H9 (cell line): ENCODE measurements at places on chromosomes 6 and 20. TPM values are rescaled to one million over a fixed set of nuclear protein-coding genes. Genes with fewer than 3 reads are reported as not detected.

- no peaks in the 10 kb centered on the region for H3K27me3 ChIP-seq
- H3K27ac ChIP-seq, result no peak overlapping the region
- DNase-seq, result no peak
- no peaks in the 10 kb centered on the region; the same call in 2 of the 3 replicates for H3K36me3 ChIP-seq
- no peaks in the 10 kb centered on the region for H3K4me1 ChIP-seq
Measured at GRCh38 chr6:69116658-69117057, 481.6 kb downstream of the ADGRB3 start.

- no peak overlapping the region for H3K4me3 ChIP-seq
- DNase-seq, result no peak
- no peaks in the 10 kb centered on the region for H3K36me3 ChIP-seq
Measured at GRCh38 chr20:11791316-11791715, 126.4 kb upstream of the BTBD3 start.

DNA sequence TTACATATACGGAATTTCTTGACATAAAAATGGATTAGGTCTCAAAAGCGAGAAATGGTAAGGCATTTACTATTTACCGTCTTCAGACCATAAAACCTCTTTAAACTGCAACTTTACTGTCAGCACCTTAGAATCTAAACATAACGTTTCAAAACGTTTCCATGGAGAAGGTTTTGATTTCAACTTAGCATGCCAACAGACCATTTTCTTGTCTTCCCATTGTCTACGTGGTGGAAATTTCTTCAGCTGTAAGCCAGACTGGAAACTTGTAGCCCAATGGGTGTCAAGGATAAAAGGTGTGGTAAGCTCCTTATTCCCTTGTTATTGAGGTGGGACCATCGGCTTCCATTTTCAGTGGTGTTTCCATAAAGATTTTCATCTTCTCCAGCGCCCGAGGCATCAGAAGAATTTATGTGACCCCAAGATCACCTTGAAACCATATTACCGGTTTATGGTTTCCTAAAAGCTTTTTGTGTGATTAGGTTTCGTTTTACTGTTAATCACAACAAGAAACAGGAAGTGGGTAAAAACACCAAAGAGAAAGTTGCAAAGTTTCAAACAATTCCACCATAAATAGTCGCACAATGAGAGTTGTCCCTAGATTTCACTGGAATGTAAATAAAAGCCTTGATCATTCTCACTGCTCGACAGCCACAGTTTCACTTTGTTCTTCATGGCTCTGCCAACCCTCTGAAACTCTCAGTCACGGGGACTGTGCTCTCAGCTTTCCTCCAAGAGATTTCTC lies 63.0 kb upstream of the CD2AP start:
- H3K4me3 ChIP-seq, result no peak overlapping the region
- H3K36me3 ChIP-seq, result no peaks in the 10 kb centered on the region
- DNase-seq, result no peak
- H3K27ac ChIP-seq, result no peak overlapping the region
- no peaks in the 10 kb centered on the region for H3K27me3 ChIP-seq

DNA sequence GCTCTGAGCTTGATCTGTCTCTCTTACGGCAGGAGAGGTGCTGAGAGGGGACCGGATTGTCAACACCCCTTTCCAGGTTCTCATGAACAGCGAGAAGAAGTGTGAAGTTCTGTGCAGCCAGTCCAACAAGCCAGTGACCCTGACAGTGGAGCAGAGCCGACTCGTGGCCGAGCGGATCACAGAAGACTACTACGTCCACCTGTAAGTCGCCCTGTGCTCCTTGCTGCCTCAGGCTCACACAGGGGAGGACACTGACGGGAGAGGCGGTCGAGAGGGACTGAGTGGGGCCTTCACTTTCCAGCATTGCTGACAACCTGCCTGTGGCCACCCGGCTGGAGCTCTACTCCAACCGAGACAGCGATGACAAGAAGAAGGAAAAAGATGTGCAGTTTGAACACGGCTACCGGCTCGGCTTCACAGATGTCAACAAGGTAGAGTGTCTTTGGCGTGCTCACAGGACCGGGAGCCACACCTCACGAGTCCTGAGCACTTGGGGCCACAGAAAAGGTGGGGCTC lies 32.0 kb downstream of the TM9SF4 start:
- no peak for DNase-seq
- H3K4me1 ChIP-seq, result no peaks in the 10 kb centered on the region
- no peak overlapping the region for H3K27ac ChIP-seq
- H3K36me3 ChIP-seq, result peaks cover 81% of the 10 kb centered on the region
- H3K27me3 ChIP-seq, result no peaks in the 10 kb centered on the region

DNA sequence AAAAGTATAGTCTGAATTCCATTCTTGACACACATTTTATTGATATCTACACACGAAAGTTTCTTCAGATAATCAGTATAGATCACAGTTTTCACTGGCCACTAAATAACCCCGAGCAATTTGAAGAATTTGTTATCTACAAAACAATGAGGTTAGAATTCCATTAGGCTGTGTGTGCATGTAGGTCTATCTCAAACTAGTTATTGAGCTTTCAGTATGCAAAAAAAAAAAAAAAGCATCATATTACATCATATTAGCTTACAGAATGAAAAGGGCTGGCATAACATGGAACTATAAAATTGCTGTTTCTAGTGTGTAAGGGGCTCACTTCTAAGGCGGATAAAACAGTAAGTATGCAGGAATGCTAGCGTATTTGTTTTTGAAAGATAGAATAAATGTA lies 59.5 kb upstream of the ADGRG6 start:
- no peaks in the 10 kb centered on the region for H3K27me3 ChIP-seq
- DNase-seq, result no peak
- H3K36me3 ChIP-seq, result no peaks in the 10 kb centered on the region
- H3K27ac ChIP-seq, result no peak overlapping the region

PRDM13 gene
- total RNA-seq, result 0.15 TPM in 1 of 2 replicates, not detected in the other

RIPPLY2 gene
- 0.90 TPM in 2 replicates for total RNA-seq

GRCh38 chr6:100959280-100959679 lies 78.2 kb upstream of the ASCC3 start:
- no peak overlapping the region for H3K27ac ChIP-seq
- H3K4me3 ChIP-seq, result no peak overlapping the region
- no peak for DNase-seq
- H3K4me1 ChIP-seq, result no peaks in the 10 kb centered on the region
- no peaks in the 10 kb centered on the region for H3K27me3 ChIP-seq

SLC26A8 gene
- total RNA-seq, result 0.09 and 0.55 TPM in 2 replicates

BMP5 gene
- not detected in 2 replicates for total RNA-seq

DNA sequence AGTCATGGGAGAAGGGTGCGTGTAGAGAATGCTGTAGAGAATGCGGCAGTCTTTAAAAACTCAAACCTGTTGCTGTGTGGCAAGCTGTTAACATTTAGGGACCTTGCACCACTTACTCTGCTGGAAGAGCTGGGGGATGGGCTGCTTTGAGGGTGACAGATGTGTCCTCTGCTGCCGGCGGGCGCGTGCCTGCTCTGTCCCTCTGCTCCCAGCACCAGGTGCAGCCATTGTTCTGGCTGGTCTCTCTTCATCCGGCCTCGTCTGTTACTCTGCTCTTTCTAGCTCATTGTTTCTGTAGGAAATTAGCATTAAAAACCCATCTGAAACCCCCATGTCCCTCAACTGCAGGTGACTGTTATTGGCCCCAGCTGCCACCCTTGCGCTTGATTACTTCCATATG lies 78.5 kb downstream of the CBFA2T2 start:
- no peak overlapping the region for H3K27ac ChIP-seq
- peak overlapping the region; percentile 52 for H3K4me3 ChIP-seq
- H3K27me3 ChIP-seq, result peaks cover 3% of the 10 kb centered on the region; the same call in 1 of the 2 replicates
- H3K36me3 ChIP-seq, result no peaks in the 10 kb centered on the region
- peak; percentile 97 for DNase-seq
- no peaks in the 10 kb centered on the region; the same call in 1 of the 2 replicates for H3K4me1 ChIP-seq

- no peak overlapping the region for H3K27ac ChIP-seq
- DNase-seq, result no peak
- H3K27me3 ChIP-seq, result no peaks in the 10 kb centered on the region
- H3K4me3 ChIP-seq, result no peak overlapping the region
Measured at GRCh38 chr6:105805501-105806023, 280.6 kb upstream of the PRDM1 start.

DNA sequence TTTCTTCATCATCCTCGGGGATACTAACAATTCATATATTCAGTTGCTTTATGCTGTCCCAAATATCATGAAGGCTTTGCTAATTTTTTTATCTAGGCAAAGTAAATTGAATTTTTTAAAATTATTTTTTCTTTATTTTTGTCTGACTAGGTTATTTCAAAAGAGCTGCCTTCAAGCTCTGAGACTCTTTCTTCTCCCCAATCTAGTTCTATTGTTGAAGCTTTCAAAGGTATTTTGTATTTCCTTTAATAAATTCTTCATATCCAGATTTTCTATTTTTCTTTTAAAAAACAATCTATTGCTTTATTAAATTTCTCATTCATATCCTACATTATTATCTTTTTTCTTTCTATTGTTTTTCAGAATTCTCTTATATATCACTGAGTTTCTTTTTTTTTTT lies 16.8 kb downstream of the TRIM15 start:
- DNase-seq, result no peak
- H3K4me1 ChIP-seq, result no peaks in the 10 kb centered on the region
- no peak overlapping the region for H3K27ac ChIP-seq

DNA sequence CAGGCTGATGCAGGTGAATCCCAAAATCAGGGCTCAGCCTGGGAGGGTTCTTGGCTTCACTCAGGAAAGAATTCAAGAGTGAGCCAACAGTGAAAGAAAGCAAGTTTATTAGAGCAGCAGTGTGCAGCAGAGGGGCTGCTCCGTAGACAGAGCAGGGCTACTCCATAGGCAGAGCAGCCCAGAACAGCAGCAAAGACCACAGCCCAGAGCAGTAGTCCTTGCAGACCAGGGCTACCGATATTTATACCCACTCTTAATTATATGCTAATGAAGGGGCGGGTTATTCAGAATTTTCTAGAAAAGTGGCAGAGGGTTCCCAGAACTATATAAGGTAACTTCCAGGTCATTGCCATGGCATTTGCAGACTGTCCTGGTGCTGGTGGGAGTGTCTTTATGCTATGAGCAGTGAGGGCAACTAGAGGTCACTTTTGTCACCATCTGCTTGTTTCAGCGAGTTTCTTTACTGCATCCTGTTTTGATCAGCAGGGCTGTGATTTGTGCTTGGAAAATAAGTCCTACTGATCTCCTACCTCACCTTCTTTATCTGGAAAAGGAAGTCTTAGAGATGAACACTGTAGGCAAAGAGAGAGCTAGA lies 39.8 kb upstream of the PTPN1 start:
- H3K27ac ChIP-seq, result no peak overlapping the region
- no peak for DNase-seq
- H3K36me3 ChIP-seq, result no peaks in the 10 kb centered on the region
- no peaks in the 10 kb centered on the region for H3K27me3 ChIP-seq

GRCh38 chr6:154187203-154187602 lies 148.2 kb downstream of the OPRM1 start:
- no peak for DNase-seq
- no peaks in the 10 kb centered on the region for H3K36me3 ChIP-seq
- H3K4me1 ChIP-seq, result no peaks in the 10 kb centered on the region

- no peaks in the 10 kb centered on the region for H3K27me3 ChIP-seq
- peaks cover 27% of the 10 kb centered on the region for H3K36me3 ChIP-seq
- H3K4me3 ChIP-seq, result peak overlapping the region; percentile 87
- DNase-seq, result no peak
Measured at GRCh38 chr6:33424855-33425667, 5.2 kb downstream of the SYNGAP1 start.

ME1 gene
- total RNA-seq, result 7.8 and 7.9 TPM in 2 replicates

DNA sequence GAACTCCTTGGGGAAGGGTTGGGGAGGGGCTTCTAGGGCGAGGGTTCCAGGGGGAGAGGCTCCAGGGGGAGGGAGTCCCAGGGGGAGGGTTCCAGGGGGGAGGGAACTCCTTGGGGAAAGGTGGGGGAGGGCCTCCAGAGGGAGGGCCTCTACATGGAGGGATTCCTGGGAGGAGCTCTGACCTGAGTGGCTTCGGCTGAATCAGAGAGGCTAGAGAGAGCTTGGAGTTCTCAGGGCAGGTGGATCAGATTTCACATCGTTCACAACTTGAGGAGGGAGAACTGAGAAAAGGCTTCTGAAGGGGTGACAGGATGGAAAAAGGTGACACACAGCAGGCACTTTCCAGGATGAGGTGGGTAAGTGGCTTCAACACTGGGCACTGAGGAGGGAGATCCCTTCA lies 49.1 kb downstream of the DAAM2 start:
- no peak overlapping the region for H3K27ac ChIP-seq
- H3K36me3 ChIP-seq, result no peaks in the 10 kb centered on the region
- no peaks in the 10 kb centered on the region; the same call in 1 of the 2 replicates for H3K4me1 ChIP-seq
- no peaks in the 10 kb centered on the region for H3K27me3 ChIP-seq
- DNase-seq, result peak; percentile 36
- no peak overlapping the region for H3K4me3 ChIP-seq

GRCh38 chr6:125670568-125670967 lies 78.9 kb upstream of the HEY2 start:
- H3K4me3 ChIP-seq, result no peak overlapping the region
- peaks cover 7% of the 10 kb centered on the region for H3K4me1 ChIP-seq
- H3K27me3 ChIP-seq, result no peaks in the 10 kb centered on the region
- H3K27ac ChIP-seq, result no peak overlapping the region
- peak; percentile 72 for DNase-seq

DNA sequence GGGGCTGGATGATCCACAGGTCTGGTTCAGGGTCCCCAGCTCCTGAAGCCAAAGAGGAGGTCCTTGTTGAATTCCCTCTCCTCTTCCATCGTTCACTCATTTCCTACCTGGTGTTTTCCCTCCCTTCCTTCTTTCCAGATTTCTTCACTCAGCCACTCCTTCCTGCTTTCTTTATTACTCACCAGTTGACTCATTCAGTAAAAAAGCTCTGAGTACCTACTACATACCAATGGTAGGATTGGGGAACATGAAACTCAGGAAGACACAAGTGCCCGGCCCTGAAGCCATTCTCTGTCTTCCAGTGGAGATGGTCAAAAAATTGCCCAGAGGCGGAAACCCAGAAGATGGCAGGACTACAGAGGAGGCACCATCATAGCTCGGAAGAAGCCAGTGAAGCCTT lies 11.9 kb upstream of the NSFL1C start:
- H3K27me3 ChIP-seq, result no peaks in the 10 kb centered on the region
- no peak for DNase-seq
- no peak overlapping the region for H3K4me3 ChIP-seq
- no peak overlapping the region for H3K27ac ChIP-seq
- no peaks in the 10 kb centered on the region for H3K4me1 ChIP-seq
- H3K36me3 ChIP-seq, result no peaks in the 10 kb centered on the region

TINAG gene
- not detected in 2 replicates for total RNA-seq

- no peak overlapping the region for H3K27ac ChIP-seq
- H3K4me1 ChIP-seq, result no peaks in the 10 kb centered on the region
- no peaks in the 10 kb centered on the region for H3K27me3 ChIP-seq
Measured at GRCh38 chr6:150334790-150335783, 33.7 kb upstream of the IYD start.

TFAP2B gene
- total RNA-seq, result not detected in 2 replicates
